ENCODE measurements at places on chromosomes 5 and 9.

DNA sequence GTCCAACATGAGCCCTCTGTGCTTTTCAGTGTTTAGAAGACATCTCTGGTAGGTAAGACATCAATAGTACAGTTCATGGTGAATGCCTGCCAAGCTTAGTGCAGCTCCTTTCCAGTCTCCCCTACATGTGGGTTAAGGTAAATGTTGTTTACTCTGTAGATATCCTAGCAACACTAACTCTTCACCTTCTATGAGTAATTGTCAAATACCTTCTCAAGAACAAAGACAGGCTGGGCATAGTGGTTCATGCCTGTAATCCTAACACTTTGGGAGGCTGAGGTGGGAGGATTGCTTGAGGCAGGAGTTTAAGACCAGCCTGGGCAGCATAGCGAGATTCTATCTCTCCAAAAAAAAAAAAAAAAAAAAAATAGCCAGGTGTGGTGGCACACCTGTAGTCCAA lies 18.7 kb upstream of the RASGRF2 start:
- DNase-seq, result no peak

DNA sequence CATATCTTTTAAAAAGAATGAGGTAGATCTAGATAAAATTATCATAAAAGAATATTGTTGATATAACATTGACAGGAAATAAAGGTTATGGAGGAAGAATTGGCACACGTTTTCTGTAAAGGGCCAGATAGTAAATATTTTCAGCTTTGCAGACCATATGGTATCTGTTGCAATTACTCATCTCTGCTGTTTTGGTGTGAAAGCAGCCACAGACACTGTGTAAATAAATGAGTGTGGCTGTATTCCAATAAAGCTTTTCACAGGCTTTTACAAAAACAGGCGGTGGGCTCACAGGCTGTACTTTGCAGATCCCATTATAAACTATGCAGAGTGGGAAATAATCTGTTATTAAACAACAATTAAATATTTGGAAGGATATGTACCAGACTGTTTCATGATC lies 87.4 kb downstream of the SGCD start:
- no peak for DNase-seq

- no peak for DNase-seq
These were observed 458.3 kb downstream of the SPOCK1 start for GRCh38 chr5:137040641-137041340.

- no peak for DNase-seq
These were observed 189.9 kb upstream of the PRLR start for GRCh38 chr5:35420200-35420599.

DNA sequence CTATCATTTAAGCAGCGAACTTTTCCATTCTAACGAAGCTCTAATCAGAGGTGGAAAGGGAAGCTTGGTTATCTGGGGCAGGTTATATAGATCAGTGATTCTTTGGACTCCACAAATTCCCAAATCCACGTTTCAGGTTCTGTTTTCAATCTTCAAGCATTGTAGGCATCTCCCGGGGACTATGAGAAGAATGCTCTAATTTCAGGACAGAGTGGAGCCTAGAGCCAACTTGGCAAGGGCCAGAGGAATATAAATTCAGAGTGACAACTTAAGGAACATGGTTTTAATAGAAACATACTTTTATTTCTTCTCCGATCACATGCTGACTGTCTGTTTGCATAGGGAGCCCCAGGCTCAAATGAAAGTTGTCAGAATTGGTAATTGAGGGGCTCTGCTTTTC lies 514.0 kb upstream of the KLF4 start:
- DNase-seq, result no peak

DNA sequence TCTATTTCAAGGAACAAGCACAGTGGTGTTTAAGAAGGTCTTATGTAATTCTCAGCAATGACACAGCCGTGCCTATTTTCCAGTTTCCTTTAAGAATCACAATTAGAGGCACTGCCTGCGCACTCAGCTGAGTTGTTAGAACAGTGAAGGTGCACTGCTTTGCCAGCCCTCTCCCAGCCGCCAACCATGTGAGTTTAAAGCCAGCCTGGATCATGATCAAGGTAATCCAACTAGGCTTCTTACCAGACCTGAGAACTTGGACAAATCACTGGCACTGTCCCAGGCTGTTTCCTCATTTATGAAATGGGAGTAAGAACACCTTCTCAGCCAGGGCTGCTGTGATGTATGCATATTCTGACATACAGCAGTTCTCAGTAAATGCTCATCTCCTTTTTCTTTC lies 99.6 kb downstream of the ASTN2 start:
- DNase-seq, result no peak

DNA sequence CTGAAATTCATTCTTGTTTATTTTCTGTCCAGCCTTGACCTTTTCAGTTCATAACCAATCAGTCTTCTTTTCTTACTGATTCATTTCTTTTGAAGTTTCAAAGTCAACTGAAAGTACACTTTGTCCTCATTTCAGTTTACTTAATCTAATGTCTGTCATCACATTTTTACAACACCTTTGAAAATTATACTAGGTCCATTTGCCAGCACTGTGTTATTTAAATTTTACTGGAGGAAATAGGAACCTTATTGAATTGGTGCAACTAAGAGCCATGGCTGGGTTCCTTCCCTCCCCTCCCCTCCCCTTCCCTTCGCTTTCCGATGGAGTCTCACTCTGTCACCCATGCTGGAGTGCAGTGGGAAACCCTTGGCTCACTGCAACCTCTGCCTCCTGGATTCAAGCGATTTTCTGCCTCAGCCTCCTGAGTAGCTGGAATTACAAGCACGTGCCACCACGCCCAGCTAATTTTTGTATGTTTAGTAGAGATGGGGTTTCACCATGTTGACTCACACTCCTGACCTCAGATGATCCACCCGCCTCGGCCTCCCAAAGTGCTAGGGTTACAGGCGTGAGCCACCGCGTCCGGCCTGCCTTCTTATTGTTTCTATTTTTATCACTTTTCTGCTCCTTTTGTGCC lies 6.3 kb downstream of the RMI1 start:
- DNase-seq, result peak; percentile 61

- DNase-seq, result no peak
These were observed 77.0 kb upstream of the RASA1 start for GRCh38 chr5:87190687-87191086.

GRCh38 chr5:155952486-155953089 lies 374.4 kb upstream of the SGCD start:
- DNase-seq, result no peak

DNA sequence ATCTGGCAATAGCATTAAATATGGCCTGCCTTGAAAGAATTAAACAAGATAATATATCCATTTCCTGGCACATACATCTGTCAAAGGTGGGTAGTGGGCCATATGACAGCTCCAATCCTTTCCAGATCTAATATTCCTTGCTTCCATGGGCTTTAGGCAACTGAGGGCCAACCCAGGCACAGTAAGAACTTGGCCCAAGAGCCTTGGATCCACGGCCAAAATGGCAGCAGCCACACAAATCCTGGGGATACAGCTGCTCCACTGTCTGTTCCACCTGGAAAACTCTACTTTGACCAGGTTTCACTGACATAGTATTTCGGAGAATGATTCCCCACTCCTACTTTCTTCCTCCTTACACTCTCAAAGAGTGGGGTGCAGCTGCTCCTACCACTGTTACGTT lies 13.3 kb downstream of the HAVCR1 start:
- DNase-seq, result no peak

GRCh38 chr5:98941131-98941883 lies 12.5 kb upstream of the CHD1 start:
- no peak for DNase-seq

- DNase-seq, result no peak
These were observed 15.5 kb downstream of the DAPK1 start for GRCh38 chr9:87513161-87513560.

Data from A172 (cell line).